ENCODE measurements at places on chromosomes 11 and 22. TPM values are rescaled to one million over a fixed set of nuclear protein-coding genes. Genes with fewer than 3 reads are reported as not detected.

DNA sequence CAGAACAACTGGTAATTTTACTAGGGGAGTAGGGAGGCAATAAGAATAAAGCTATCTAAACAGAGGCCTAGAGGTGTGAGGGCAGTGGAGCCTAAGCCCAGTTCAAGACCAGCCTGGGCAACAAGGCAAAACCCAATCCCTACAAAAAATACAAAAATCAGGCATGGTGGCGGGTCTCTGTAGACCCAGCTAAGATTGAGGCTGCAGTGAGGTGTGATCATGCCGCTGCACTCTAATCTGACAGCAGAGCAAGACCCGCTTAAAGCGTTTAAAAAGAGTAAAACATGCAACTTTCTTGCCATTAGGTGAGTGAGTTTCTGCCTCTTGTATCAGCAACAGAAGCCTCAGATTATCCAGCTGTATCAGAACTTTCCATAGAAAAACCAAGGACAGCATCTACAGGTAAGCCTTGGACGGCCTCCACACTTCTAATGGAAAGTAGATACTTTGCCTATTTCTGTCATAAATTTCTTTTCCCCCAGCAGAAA lies 12.1 kb downstream of the TAF1D start:
- DNase-seq, result no peak

GRCh38 chr22:47201996-47202818 lies 439.8 kb downstream of the TBC1D22A start:
- DNase-seq, result no peak

- DNase-seq, result no peak
These were observed 15.9 kb upstream of the MAPK8IP1 start for GRCh38 chr11:45869551-45869950.

DNA sequence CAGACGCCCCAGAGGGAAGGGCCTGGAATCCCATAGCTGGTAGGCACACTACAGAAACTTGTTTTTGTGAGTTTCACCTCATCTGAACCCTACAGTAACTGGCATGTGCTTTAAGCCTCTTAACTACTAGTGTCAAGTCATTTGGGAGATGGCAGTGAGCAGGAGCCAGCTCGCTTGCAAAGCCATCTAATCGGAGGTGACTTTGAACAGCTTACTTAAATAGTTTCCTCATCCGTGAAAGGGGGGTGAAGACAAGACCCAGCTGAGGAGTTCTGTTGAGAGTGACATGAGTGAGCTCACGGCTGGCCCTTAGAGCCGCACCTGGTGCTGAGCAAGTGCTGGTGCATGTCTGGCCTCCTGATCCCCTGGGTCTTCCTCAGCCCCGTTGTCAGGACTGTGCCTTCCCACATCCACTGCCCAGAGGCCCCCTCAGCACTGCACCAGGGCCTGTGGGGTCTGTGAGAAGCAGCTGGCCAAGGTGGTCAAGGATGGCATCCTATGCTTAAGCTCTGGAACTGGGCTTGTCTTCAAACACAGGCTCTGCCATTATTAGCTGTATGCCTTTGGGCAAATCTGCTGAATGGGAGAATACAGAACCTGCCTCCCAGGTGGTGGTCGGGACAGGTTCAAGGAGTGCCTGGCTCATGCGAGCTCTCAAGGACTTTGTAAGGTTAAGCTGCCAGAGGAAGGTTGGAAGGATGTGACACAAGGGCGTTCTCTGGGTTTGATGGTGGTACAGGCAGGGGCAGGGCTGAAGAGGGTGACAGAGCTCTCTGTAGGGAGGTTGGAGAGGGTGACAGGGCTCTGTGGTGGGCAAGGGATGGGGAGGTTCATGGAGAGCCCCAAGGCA lies 27.3 kb downstream of the INCENP start:
- no peak for DNase-seq

RASL10A gene
- total RNA-seq, result 0.32 TPM

ZNF214 gene
- total RNA-seq, result not detected

APOA1 gene
- total RNA-seq, result 2.0 TPM
